ENCODE measurements at places on chromosomes 7 and 10. TPM values are rescaled to one million over a fixed set of nuclear protein-coding genes. Genes with fewer than 3 reads are reported as not detected.

SYT15 gene
- total RNA-seq = 0.55 TPM

INSIG1 gene
- 83.9 TPM for total RNA-seq

LRRC18 gene
- total RNA-seq = 0.16 TPM

MRPS16 gene
- total RNA-seq = 97.5 TPM

CYP2W1 gene
- not detected for total RNA-seq

GSTO2 gene
- total RNA-seq = 0.94 TPM

TAS2R39 gene
- total RNA-seq = not detected

CUTC gene
- total RNA-seq = 25.8 TPM

DNA sequence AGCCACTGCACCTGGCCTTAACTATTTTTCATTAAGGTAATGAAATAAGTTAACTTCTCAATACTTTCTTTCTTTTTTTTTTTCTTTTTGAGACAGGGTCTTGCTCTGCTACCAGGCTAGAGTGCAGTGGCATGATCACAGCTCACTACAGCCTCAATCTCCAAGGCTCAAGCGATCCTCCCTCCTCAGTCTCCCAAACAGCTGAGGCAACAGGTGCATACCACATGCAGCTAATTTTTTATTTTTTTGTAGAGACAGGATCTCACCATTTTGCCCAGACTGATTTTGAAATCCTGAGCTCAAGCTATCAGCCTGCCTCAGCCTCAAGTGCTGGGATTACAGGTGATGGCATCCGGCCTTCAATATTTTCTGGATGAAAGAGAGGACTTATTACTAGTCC is 21.0 kb downstream of the KMT2C start:
- no peak for DNase-seq
- H3K4me3 ChIP-seq = no peak overlapping the region
- peaks cover 5% of the 10 kb centered on the region for H3K4me1 ChIP-seq
- H3K27ac ChIP-seq = no peak overlapping the region
- H3K36me3 ChIP-seq = peaks cover 14% of the 10 kb centered on the region

- H3K27me3 ChIP-seq = peaks cover 5% of the 10 kb centered on the region
- H3K4me1 ChIP-seq = peaks cover 10% of the 10 kb centered on the region
- no peak overlapping the region for H3K27ac ChIP-seq
- no peak for DNase-seq
Observed at GRCh38 chr10:9289811-9290210, 1235.3 kb downstream of the GATA3 start.

DNA sequence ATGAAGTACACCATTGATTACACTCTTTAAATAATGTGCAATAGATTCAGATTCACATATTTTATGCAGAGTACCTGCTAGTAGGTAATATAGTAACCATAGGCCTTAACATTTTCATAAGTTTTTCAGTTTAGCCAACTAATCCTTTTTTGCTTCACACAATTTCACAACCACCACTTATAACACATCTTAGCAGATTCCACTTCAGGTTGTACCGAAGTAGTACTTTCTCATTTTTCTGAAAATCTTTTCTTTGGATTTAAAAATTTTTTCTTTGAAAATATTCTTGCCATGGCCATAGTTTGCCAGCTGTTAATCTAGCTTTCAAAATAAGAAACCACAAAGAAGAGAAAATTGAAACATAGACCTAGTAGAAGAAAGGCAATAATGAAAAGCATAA is 203.1 kb downstream of the MGMT start:
- DNase-seq = no peak
- H3K4me1 ChIP-seq = no peaks in the 10 kb centered on the region
- H3K27me3 ChIP-seq = no peaks in the 10 kb centered on the region

GRCh38 chr10:117476281-117476680 is 66.3 kb upstream of the EMX2 start:
- no peaks in the 10 kb centered on the region for H3K36me3 ChIP-seq
- peaks cover 5% of the 10 kb centered on the region for H3K4me1 ChIP-seq
- DNase-seq = no peak
- H3K27ac ChIP-seq = no peak overlapping the region

GRCh38 chr7:435630-436366 is 83.8 kb downstream of the PDGFA start:
- no peak overlapping the region for H3K27ac ChIP-seq
- H3K4me1 ChIP-seq = no peaks in the 10 kb centered on the region
- H3K27me3 ChIP-seq = no peaks in the 10 kb centered on the region

- peaks cover 2% of the 10 kb centered on the region for H3K36me3 ChIP-seq
- no peak for DNase-seq
- H3K4me3 ChIP-seq = peak overlapping the region; percentile 60
- peak overlapping the region; percentile 85 for H3K27ac ChIP-seq
- peaks cover 22% of the 10 kb centered on the region for H3K27me3 ChIP-seq
Observed at GRCh38 chr10:133226251-133226808, 3.7 kb upstream of the UTF1 start.

- H3K4me1 ChIP-seq = no peaks in the 10 kb centered on the region
- H3K36me3 ChIP-seq = no peaks in the 10 kb centered on the region
Observed at GRCh38 chr7:111931958-111932357, 274.2 kb downstream of the DOCK4 start.

DNA sequence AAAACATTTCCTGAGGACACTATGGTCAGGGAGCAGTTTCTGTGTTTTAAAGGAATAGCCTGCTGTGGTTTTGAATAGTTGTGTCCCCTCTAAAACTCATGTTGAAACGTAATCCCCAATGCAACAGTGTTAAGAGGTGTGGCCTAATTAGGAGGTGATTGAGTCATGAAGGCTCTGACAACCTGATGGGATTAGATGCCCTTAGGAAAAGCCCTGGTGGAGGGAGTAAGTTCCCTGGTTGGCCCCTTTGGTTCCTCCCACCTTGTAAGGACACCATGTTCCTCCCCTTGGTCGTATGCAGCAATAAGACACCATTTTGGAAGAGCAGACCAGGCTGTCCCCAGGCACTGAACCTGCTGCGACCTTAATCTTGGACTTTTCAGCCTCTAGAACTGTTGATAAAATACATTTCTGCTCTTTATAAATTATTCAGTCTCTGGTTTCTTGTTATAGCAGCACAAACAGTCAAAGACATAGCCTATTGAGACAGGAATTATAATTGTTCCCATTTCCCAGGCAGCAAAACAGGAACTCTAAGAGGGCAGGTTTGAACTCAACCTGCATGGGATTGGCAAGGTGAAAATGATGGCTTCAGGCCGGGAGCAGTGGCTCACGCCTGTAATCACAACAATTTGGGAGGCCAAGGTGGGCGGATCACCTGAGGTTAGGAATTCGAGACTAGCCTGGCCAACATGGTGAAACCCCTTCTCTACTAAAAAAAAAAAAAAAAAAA is 20.5 kb upstream of the TNS3 start:
- no peaks in the 10 kb centered on the region for H3K27me3 ChIP-seq
- no peaks in the 10 kb centered on the region for H3K4me1 ChIP-seq
- H3K36me3 ChIP-seq = no peaks in the 10 kb centered on the region

DNA sequence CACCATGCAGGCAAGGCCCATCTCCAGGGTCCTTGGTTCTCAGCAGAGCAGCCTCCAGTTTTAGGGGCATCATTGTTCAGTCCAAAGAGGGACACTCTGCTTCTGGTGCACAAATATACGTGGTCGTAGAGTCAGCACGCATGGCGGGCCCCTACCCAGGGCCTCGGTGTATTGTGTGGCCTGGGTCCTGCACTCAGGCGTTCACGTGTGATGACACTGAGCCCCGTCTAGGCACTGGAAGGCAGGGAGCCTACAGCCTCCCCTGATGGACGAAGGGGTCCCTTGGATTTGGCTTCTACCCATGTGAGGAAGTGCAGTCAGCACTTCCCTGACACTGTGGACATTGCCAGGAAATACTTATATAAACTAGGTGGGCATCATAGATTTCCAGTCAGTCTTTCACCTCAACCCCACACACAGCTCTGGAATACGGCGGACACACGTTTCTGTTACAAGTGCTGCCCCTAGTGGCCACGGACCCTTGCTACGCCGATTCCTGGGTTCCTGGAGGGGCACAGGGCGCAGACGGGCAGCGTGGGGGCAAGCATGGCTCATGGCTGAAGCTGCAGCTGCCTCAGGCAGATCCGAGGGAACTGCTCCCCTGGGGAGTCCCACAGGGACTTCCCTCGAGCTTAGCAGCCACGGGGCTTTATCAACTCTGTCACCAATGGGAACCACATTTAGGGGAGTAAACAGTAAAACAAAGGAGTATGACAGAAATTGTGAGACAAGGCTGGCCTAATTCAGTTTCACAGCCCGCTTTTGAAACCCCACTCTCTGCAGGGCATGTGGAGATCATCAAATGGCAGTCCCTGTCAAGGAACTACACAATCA is 25.4 kb downstream of the AIFM2 start:
- H3K27ac ChIP-seq = no peak overlapping the region
- H3K27me3 ChIP-seq = no peaks in the 10 kb centered on the region
- H3K36me3 ChIP-seq = peaks cover 18% of the 10 kb centered on the region

DNA sequence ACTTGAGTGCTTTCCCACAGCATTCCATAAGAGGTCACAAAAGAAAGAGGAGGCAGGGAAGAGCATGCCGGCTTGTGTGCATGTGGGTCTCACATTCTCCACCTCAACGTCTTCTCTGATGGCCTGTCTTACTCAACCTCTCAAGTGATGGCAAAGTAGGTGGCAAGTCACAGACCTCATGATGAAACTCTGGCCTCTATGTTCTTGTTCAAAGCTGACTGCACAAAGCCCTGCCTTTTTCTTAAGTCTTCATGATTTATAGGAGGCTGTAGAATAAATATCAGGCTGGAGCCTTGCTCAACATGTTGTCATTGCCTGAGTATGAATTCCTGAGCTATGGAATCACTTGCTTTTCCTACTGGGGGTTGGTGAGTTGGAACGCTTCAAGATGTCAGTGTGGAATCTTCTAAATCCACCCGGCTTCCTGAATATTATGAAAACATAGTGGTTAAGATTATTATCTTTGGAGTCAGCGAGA is 213.6 kb upstream of the INHBA start:
- H3K4me1 ChIP-seq = no peaks in the 10 kb centered on the region
- no peak overlapping the region for H3K4me3 ChIP-seq
- H3K27me3 ChIP-seq = peaks cover 31% of the 10 kb centered on the region
- H3K36me3 ChIP-seq = no peaks in the 10 kb centered on the region

GRCh38 chr7:46859963-46860475 is 721.9 kb downstream of the TNS3 start:
- H3K4me3 ChIP-seq = no peak overlapping the region
- no peaks in the 10 kb centered on the region for H3K27me3 ChIP-seq
- no peak for DNase-seq
- H3K4me1 ChIP-seq = no peaks in the 10 kb centered on the region
- H3K27ac ChIP-seq = no peak overlapping the region
- H3K36me3 ChIP-seq = no peaks in the 10 kb centered on the region

GRCh38 chr10:106053061-106053460 is 1111.4 kb downstream of the SORCS1 start:
- no peaks in the 10 kb centered on the region for H3K27me3 ChIP-seq
- no peak overlapping the region for H3K4me3 ChIP-seq
- no peak for DNase-seq

- DNase-seq = no peak
- no peak overlapping the region for H3K27ac ChIP-seq
- H3K27me3 ChIP-seq = no peaks in the 10 kb centered on the region
- no peak overlapping the region for H3K4me3 ChIP-seq
- peaks cover 28% of the 10 kb centered on the region for H3K4me1 ChIP-seq
- peaks cover 31% of the 10 kb centered on the region for H3K36me3 ChIP-seq
Observed at GRCh38 chr7:157395206-157395605, 58.4 kb downstream of the DNAJB6 start.

GRCh38 chr7:66055321-66055956 is 20.2 kb upstream of the ASL start:
- no peaks in the 10 kb centered on the region for H3K27me3 ChIP-seq
- no peak overlapping the region for H3K4me3 ChIP-seq
- H3K36me3 ChIP-seq = no peaks in the 10 kb centered on the region
- H3K4me1 ChIP-seq = peaks cover 3% of the 10 kb centered on the region

DNA sequence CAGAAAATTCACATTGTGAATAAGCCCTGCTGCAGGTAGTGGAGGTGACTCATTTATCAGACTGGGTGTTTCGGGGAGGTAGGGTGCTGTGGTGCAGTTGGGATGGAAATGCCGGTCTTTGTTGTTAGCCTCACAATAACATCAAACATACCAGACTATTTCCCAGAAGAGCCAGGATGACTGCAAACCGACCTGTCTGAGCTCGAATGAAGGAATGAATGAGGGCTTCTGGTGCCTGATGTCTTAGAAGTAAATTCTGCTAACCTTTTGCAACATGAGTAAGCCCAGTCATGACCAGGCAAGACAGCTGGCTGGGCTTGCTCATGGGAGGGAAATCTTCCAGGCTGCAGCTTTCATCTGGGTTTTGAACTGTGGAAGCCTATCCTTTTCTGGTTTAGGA is 2.4 kb upstream of the VDAC2 start:
- no peak overlapping the region for H3K4me3 ChIP-seq
- peaks cover 29% of the 10 kb centered on the region for H3K4me1 ChIP-seq
- no peak for DNase-seq
- H3K27me3 ChIP-seq = no peaks in the 10 kb centered on the region
- peak overlapping the region; percentile 39 for H3K27ac ChIP-seq

GRCh38 chr7:22662036-22662435 is 65.0 kb upstream of the IL6 start:
- no peak overlapping the region for H3K4me3 ChIP-seq
- H3K27ac ChIP-seq = no peak overlapping the region
- peaks cover 39% of the 10 kb centered on the region for H3K4me1 ChIP-seq
- peaks cover 42% of the 10 kb centered on the region for H3K27me3 ChIP-seq
- no peak for DNase-seq

GRCh38 chr7:17976952-17977351 is 36.7 kb upstream of the SNX13 start:
- no peaks in the 10 kb centered on the region for H3K36me3 ChIP-seq
- H3K27ac ChIP-seq = no peak overlapping the region
- H3K27me3 ChIP-seq = no peaks in the 10 kb centered on the region
- no peaks in the 10 kb centered on the region for H3K4me1 ChIP-seq

DNA sequence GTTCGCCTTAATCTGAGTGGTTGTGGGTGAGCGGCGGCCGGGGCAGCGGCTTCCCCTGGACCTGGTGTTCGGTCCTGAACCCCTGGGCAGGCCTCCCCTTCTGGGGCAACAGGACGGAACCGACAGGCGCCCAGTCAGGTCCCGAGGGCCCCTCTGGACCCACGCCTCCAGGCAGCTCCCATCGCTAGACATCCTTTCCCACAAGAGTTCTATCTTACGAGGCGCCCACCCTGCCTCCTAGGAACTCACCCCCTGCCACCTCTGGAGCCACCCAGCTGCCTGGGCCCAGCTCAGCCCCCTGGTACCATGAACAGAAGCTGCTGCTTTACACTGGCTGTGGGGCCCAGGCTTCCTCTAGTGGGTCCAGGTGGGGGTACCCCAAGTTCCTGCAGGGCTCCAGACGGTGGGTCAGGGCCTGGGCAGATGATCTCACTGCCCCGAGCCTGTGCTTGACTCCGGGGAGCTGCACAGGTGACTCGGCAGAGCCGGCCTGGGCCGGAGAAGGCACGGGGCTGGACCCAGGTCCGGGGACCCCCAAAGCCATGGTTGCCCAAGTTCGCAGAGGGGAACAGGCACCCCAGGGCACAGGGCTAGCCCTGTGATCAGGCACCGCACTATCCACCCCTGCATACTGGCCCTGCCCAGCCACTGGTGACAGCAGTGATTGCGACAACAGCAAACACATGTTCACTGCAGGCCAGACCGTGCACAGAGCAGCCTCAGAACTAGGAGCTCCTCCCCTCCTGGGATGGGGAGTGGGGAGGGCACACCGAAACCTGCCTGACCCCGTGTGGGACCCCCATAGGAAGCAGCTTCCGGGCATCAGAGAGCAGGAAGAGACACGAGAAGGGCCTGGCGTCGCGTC is 180.3 kb downstream of the ELFN1 start:
- H3K36me3 ChIP-seq = peaks cover 6% of the 10 kb centered on the region
- no peaks in the 10 kb centered on the region for H3K27me3 ChIP-seq
- H3K27ac ChIP-seq = no peak overlapping the region
- no peak for DNase-seq
- no peak overlapping the region for H3K4me3 ChIP-seq
- H3K4me1 ChIP-seq = peaks cover 15% of the 10 kb centered on the region

Data from activated CD8-positive, alpha-beta T cell treated with anti-CD3 and anti-CD28 coated beads, Interleukin-2, amount 10 ng/mL, durations not matched to agents 7 days and 5 days (primary cell).